GM04504 (cell line): ENCODE measurements at places on chromosomes 12 and 14.

- DNase-seq = no peak
Observed at GRCh38 chr14:30468354-30468753, 90.6 kb upstream of the G2E3 start.

DNA sequence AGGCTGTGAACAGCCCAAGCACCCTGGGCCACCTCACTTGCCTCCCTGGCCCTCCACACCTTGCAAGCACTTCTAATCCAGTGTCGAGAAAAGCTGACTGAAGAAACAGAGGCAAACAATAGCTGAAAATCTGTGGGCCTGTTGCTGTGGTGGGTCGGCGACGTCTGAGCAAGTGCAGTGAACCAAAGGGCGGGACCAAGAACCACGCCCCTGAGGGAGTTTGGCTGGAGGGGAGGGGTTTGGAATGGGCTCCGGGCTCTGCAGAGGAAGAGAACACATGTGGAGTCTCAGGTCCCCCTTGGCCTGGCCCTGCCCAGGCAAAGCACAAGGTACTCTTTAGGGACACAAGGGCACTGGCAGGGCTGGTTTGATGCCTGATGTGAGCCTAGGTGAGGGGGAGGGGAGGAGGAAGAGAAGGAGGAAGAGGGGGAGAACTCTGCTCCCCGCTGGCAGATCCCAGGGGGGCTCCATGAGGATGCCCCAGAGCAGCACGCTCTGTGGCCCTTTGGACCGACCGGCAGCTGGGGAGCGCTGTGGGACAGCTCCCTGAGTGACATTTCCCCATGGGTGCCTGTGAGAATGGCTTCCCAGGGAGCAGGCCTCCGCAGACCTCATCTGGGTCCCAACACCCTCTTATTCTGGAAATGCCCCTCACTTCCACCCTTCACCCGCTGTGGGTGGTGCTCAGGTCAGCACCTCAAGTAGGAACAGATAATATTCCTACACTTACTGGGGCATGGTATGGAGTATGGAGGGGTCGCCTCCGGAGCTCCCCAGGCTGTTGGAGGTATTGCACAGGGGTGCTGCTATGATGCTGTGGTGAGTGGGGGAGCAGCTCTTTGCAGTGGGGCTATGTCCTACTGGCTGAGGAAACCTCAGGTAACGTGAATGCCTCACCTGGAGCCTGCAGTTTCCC is 85.5 kb downstream of the CPSF2 start:
- no peak for DNase-seq

DNA sequence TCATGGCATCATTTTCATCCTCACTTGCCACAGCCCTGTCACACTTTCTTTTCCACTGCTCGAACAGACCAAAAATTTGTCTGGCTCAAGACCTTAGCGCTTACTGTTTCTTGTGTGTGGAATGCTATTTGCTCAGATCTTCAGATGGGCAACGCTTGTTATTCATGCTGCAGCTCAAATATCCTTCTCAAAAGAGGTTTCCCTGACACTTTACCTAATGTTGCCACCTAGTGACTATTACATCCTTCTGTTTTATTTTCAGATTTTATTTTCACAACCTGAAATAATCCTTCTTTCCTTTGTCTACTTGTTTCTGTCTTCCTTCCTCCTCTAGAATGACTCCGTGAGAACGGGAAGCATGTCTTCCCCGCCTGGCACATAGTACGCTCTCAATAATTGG is 5.6 kb downstream of the FBXO33 start:
- DNase-seq = no peak

- DNase-seq = no peak
Observed at GRCh38 chr14:99119554-99120525, 152.2 kb downstream of the BCL11B start.

DNA sequence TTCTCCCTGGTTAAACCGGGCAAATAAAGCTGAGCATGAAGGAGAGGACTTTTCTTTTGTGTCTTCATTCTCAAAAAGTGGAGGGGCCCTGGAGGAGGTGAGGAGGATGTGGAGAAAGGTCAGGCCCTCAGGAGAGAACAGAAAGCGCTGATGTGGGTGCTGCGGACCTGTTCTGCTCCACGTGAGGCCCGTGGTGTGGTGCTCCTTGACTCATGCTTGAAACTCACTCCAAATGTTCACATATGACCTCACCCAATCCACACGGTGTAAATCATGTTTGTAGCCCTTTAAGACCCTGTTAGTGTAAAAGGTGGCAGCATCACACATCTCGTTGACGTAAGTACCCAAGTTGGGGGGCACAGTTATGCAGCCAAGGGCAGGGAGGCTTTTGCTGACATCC is 126.2 kb downstream of the FOXN3 start:
- no peak for DNase-seq

DNA sequence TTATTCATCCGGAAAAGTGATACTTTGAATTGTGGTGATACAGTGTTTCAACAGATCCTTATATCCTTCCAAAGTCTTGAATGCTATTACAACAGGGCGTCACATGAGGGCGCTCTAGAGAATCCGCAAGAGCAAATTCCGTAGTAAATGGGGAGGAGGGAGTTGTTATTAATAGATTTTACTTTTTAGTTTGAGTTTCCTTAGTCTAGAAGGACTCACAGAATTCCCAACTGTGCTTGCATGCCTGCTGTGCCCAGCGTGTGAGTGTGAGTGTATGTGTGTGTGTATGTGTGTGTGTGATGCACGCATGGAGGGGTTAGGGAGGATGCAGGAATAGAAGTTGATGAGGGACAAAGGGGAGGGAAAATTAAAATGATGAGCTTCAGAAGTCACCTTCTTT is 375.3 kb downstream of the C12orf75 start:
- peak; percentile 17 for DNase-seq

DNA sequence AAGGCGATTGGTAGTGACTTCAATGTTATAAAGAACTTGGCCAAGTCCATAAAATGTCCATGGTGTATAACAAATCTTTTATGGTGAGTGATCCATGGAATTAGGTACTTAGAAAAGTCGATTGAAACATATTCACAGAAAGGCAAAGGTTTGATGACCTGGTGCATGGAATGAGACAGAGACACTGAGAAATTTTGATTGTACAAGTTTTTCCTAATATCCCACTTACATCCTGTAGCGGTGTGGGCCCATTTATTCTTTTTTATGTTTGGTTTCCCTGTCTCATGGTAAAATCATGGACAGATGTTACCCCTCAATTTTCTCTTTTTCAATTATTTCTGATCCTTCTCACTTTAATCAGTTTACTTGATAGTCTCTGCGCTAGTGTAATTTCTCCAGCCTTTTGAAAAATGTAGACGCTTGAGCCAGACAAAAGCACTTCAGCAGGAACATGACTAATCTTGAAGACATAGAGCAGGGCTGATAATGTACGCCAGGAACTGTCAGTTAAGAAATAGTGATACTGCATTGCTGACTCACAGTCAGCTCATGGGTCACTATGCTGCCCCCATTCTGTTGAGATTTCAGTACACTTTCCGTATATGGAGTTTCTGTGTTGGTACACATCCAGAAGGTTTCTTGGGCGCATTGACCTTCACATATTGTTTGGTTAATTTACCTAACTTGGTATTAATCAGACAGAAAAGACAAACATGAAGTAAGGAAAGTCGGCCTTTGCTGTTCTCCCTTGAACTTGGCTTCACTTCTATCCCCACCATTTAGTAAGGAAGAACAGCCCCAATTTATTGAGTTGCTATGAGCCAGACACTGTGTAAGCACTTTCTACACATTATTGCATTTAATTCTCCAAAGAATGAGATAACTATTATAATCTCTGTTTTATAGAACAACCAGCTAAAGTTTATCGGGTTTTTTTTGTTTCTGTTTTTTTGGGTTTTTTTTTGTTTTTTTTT is 841.7 kb downstream of the DIO2 start:
- peak; percentile 38 for DNase-seq

GRCh38 chr14:105471297-105471821 is 3.3 kb upstream of the CRIP2 start:
- DNase-seq = no peak

GRCh38 chr12:53497461-53497860 is 1.8 kb downstream of the MAP3K12 start:
- no peak for DNase-seq

DNA sequence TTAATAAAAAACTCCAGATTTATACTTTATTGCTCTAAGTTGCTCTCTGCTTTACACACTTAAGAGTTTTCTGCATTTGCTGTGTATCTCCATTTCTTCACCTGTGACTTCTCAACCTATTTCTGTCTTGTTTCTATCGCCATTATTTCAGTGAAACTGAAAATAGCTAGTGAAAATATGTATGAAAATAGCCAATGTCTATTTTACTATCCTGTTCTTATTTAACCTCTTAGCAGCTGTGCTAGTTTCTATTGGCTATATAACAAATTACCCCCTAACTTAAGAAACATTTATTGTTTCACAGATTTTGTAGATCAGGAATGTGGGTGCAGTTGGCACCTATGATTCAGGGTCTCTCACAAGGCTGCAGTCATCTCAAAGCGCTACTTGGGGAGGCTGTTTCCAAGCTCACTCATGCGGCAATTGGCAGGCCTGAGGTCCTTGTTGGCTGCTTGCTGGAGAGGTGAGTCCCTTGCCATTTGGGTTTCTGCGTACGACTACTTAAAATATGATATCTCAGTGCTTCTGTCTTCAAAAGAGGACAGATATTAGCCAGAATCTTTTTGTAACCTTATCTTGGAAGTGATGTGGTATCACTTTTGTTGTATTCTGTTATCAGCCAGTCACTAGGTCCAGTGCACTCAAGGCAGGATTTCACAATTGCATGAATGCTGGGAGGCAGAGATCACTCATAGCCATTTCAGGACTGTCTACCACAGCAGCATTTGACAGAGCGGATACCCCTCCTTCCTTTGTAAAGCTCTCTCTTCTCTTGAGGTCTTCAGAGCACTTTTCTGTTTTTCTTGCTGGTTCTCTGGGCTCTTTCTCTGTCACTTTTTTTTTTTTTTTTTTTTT is 7.2 kb downstream of the ERC1 start:
- no peak for DNase-seq
